NCI-H187 (cell line): ENCODE measurements at places on chromosomes 4 and X.

DNA sequence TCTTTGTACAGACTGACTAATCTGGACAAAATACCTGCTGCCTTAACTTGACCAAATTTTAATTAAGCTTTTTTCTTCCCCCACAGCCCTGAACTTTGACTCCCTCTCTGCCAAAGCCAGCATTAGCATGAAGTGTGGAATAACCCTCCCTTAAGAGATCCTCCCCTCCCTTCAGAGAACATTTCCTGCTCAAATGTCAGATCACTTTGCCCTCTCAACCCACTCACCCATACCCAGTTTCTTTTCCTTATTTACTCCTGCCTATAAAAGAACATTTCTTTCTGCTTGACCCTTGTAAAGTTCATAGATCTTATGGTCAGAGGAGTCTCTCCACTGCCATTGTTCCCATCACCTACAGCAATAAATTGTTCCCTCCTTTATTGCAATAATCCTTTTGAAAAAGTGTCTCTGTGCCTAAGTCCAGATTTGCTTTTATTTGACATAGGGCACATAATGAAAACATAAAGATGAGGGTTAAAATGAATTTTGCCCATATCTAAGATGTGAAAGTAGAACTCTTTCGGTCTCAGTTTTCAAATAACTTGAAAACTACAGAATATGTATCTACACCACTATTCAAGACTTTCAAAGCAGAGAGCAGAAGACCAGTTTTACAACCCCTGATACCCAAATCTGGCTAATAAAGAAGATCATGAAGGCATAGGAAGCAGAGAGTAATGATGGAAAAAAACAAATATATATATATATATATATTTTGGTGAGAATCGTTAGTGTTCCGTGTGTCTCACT is 289.7 kb upstream of the ANXA10 start:
- no peak for DNase-seq

GRCh38 chr4:22488106-22488505 is 27.8 kb downstream of the ADGRA3 start:
- DNase-seq, result no peak

DNA sequence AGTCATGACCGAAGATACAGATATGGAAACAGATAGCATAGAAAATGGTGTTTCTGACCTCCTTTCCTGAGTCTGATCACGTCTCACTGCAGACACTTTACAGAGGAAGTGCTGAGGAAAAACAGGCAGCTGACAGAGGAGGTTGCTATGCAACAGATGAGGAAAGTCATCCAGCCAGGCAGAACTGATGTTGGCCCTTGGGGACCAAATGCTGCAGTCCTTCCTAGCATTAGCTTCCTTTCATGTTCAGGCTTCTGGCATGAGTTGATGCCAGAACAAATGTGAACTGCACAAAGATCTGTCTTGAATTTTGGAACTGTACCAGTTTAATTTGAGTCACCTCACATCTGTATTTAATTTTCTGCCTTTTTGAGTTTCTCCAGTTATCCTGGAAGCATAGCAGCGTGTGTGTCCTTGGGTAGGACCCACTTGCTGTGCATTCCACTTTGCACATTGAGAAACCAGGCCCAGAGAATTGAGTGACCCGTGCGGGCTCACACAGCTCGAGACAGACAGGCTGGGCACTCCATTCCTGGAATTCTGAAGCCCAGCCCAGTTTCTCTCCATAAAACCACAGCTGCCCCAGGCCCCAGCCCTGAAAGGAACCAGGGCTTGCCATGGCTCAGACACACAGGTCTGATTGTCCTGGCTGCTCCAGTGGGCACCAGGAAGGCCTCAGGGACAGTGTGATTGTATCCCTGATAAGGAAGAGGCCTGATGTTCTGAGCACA is 1.4 kb upstream of the MAGED1 start:
- no peak for DNase-seq

GRCh38 chr4:17058916-17059741 is 160.7 kb upstream of the LDB2 start:
- no peak for DNase-seq

DNA sequence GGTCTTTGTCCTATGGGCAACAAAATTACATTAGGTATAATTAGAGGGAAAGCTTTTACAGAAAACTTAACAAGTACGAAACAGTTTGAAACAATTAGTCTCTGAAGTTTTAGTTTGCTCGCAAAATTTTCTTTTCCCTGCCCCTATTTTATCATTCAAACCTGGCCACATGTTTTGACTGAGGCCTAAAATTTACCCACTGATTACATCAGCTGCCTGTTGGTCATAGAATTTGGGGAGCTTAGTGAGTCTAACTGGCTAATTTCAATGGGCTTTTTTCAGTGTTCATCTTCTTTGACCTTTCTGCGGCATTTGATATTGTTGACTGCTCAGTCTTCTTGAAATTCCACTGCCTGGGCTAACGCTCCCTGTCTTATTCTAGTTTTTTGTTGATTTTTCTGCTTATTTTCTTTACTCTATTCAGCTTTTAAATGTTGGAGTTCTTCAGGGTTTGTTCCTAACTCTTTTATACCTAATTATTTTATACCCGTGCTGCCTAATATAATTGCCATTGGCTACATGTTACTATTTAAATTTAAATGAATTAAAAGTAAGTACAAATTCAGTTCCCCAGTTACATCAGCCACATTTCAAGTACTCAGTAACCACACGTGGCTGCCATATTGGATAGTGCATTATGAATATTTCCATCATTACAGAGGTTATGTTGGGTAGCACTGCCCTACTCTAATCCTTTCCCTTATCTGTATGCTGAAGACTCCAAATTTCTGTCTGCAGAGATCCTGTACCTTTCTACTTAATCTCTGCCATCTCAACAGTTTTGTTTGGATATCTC is 87.5 kb downstream of the SNX25 start:
- no peak for DNase-seq

GRCh38 chrX:85622635-85623034 is 243.2 kb upstream of the POF1B start:
- no peak for DNase-seq

DNA sequence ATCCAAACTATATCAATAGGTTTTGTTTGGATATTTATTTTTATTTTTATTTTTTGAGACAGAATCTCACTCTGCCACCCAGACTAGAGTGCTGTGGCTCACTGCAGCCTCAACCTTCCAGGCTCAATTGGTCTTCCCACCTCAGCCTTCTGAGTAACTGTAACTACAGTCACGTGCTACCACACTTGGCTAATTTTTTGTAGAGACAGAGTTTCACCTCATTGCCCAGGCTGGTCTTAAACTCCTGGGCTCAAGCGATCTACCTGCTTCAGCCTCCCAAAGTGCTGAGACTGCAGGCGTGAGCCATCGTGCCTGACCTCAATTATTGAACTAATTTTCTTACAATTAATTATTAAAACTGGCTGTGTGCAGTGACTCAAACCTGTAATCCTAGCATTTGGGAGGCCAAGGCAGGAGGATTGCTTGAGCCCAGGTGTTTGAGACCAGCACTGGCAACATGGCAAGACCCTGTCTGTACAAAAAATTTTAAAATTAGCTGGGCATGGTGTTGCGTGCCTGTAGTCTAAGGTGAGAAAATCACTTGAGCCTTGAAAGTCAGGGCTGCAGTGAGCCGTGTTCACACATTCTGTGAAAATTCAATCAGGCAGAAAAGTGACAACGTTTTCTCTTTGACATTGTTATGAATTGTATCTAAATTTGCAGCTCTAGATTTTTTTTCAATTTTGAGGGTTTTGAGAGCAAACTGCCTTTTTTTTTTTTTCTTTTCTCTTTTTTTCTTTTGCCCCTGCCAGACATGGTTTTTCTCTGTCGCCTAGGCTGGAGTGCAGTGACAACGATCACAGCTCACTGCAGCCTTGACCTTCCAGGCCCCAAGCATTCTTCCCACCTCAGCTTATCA is 66.0 kb downstream of the UBE2K start:
- DNase-seq, result no peak

GRCh38 chr4:101039367-101039766 is 308.0 kb downstream of the PPP3CA start:
- no peak for DNase-seq

DNA sequence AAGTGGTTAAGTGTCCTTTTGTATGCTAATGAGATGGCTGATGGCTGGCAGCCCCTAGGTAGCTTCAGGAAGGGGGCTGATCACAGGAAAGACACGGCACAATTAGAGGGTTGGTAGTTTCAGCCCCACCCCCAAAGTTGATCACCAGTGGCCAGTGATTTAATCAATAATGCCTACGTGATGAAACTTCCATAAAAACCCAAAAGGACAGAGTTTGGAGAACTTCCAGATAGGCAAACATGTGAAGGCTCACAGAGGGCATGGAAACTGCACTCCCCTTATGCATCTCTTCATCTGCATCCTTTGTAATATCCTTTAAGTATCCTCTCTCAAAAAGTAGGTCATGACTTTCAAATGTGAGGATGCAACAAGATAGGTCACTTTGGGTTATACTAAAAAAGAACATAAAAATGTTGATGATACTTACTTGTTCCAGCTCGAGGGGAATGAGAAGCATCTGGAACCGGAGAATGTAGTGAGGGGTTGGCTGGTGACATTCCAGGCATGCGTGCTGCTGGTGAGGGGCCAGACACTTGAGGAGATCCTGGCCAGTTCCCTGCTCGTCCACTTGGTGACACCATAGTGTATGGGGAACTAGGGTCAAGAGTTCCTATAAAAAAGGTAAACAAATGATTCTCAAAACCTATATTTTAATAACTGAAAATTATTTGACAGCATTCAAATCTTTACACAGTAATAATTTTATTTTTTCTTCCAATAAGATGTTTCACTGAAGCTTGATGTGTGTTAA is 16.7 kb upstream of the CXorf38 start:
- DNase-seq, result no peak

GRCh38 chrX:69016293-69016941 is 148.8 kb downstream of the PJA1 start:
- no peak for DNase-seq

DNA sequence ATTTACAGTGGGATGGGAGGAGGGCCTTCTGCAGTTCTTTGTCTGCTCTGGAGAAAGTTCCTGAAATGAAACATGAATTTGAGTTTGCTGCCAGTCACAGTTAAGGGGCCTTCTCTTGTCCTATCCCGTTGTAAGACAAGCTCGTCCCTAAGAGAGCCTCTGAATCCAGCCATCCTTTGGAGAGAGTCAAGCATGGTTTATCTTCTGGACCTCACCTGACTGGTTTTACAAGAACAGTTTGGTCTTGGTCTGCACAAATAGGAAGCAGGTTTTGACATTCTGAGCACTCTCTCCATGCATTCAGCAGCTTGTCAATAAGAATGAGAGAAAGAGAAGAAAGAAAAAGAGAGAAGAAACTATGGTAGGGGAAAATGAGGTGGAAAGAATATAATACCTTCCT is 20.4 kb upstream of the TENM3 start:
- DNase-seq, result no peak

DNA sequence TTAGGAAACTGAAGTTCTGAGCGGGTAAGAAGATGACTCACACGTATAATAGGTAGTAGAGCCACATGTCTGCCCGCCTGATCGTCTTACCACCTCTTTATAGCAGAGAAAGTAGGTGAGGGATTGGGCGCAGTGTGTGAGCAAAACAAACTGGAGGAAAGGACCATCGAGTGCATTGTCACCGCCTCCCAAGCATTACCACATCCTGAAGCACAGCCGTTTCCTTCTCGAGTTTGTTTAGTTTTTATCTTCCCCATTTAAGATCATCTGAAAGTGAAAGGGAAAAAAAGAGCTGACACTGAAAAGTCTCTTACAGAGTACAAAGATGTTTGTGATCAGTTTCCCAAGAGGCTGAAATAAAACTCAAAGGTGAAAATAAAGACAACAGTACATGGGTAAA is 14.8 kb downstream of the PDK3 start:
- no peak for DNase-seq

- DNase-seq, result no peak
Observed at GRCh38 chr4:141255016-141255415, 34.3 kb downstream of the ZNF330 start.

DNA sequence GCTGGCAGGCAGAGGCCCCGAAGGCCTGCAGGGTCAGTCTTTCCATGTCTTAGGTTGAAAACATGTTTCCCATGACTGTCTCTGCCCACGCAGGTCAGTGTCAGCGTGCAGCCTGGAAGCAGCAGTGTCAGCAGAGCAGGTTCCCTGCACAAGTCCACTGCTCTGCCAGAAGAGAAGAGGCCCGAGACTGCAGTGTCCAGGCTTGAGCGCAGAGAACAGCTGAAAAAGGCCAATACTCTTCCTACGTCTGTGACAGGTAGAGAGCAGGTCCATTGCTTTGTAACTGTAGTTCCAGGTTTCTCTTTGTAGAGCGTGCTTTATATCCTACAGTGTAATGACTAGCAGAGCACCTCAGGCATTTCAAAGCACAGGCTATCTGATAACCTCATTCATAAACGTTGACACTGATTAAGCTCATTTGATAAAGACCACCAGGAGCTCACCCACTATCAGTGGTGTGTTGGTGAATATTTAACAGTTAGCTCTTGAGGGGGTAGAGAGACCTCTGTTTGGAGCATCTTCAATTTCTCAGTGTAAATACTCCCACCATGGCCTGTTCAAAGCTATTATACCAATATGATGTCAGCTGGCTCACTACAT is 63.2 kb downstream of the AASDH start:
- no peak for DNase-seq

DNA sequence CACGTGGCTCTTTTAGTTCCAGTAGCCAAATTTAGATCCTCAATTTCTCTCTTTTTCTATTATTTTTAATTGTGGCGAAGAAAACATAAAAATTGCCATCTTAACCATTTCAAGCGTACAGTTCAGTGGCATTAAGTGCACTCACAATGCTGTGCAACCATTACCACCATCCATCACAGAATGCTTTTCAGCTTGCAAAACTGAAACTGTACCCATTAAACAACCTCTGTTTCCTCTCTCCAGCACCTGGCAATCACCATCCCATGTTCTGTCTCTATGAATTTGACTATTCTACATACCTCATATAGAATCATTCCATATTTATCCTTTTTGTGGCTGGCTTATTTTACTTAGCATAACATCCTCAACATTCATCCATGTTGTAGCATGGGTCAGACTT is 74.9 kb downstream of the METTL14 start:
- DNase-seq, result no peak

GRCh38 chrX:132712350-132712749 is 223.5 kb upstream of the MBNL3 start:
- no peak for DNase-seq

DNA sequence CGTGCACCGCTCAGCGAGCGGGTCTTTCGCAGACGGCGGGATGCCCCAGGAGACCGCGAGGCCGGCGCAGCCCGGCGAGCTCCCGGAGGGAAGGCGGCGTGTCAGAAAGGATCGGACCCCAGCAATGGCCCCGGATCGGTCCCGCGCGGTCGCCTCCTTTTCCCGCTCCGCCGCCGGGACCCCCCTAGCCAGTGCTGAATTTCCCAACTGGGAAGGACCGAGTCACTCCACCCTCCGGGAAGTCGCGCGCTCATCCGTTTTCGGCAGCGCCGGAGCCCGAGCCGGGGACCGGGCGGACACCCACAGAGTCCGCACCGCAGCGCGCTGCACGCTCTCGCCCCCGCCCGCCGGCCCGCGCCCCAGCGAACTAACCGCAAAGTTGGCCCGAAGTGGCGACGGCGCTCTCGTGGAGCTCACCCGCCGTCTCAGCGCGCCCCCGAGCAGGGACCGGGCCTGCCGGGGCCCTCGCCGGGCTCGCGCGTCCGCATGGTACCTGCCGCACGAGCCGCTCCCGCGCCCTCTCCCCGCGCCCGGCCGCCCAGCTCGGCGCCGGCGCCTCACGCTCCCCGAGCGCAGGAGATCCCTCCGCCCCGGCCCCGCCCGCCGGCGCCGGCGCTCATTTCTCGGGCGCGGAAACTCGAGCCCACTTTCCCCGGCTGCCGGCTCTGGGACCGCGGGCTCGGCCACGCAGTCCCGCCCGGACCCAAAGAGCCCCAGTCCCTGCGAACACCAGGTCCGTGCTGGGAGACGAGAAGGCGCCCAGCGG is at the start of gene FAT1:
Gene FAT1, minus strand, starts transcription at position 565 of the 766 bp plus-strand sequence. CDS start 14,029 bp downstream, outside the sequence.
- no peak for DNase-seq

GRCh38 chr4:160370046-160370445 is 1267.2 kb downstream of the RAPGEF2 start:
- no peak for DNase-seq
